ENCODE measurements at places on chromosomes 7 and 10. TPM values are rescaled to one million over a fixed set of nuclear protein-coding genes. Genes with fewer than 3 reads are reported as not detected.

The PTF1A gene
- total RNA-seq, result not detected

The STEAP1 gene
- 0.50 TPM for total RNA-seq

The TRIL gene
- not detected for total RNA-seq

The DNAJC1 gene
- 24.0 TPM for total RNA-seq

The TAS2R4 gene
- total RNA-seq, result 0.94 TPM

The MAT1A gene
- not detected for total RNA-seq

The ARL5B gene
- total RNA-seq, result 26.1 TPM

The GPRIN2 gene
- not detected for total RNA-seq

The CTAGE6 gene
- total RNA-seq, result 0.78 TPM

The ANKRD30A gene
- not detected for total RNA-seq

The SPDYE11 gene
- not detected for total RNA-seq

The PGAM2 gene
- 0.67 TPM for total RNA-seq

The CYP2C9 gene
- not detected for total RNA-seq

The IQUB gene
- 0.25 TPM for total RNA-seq

The UBE2D1 gene
- 14.9 TPM for total RNA-seq

The OGDHL gene
- total RNA-seq, result 3.7 TPM

The NPSR1 gene
- total RNA-seq, result not detected

The OR2A12 gene
- total RNA-seq, result not detected

The MRLN gene
- not detected for total RNA-seq

Measured in activated T-helper 2 cell treated with anti-CD3 and anti-CD28 coated beads, Interferon-gamma antibody, Interleukin-2, Interleukin-4, amounts not matched to agents 10 μg/mL and 5 μg/mL and 100 μg/mL, durations not matched to agents 14 hours and 24 hours and 36 hours (primary cell).